ENCODE measurements at places on chromosomes 2 and 18.
A peak's percentile ranks its signal among the peaks of the same experiment; 100 is the strongest.

GRCh38 chr2:3169106-3169870 is 208.3 kb downstream of the EIPR1 start:
- DNase-seq = no peak

GRCh38 chr18:6222271-6222670 is 192.4 kb downstream of the L3MBTL4 start:
- no peak for DNase-seq

DNA sequence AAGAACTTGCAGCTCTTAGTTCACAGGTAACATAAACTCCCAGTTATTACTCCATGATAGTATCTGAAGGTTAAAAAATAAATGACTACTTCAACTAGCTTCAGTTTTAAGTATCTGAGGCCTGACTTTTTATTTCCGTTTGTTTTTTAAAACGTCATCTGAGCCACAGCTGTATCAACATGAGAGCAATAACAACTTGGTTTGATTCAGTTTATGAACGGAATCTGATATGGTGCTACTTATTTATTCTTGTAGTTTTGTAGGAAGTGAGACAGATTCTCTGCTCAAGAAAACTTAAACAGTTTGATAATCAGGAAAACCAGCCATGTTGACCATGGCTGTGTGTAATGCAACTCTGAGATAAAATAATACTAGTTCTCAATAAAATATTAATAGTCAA is 34.9 kb downstream of the NAB1 start:
- DNase-seq = no peak

DNA sequence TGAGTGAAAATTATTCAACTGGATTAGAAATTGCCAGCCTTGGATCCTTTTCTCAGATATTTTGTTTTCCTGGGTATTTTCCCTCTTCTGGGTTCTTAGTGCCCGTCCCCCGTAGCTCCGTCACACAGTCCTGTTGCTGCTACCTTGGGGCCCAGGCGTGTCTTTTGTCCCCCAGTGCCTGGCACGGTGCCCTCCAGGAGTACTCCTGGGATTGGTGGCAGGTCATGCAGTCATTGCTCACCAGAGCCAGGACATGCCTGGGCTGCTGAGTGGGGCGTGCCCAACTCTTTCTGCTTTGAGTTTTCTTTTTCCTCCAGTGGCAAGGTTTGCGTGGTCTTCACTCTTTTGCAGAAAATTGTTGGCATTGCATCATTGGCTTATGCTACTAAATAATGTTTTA is 275.2 kb downstream of the AGAP1 start:
- DNase-seq = no peak

- no peak for DNase-seq
These were observed 30.2 kb downstream of the DIS3L2 start for GRCh38 chr2:231991664-231992063.

- no peak for DNase-seq
These were observed 19.6 kb downstream of the CHN1 start for GRCh38 chr2:174985614-174986013.

GRCh38 chr18:13447621-13448334 is 229.2 kb downstream of the LDLRAD4 start:
- peak; percentile 70 for DNase-seq

- DNase-seq = no peak
These were observed 55.9 kb upstream of the MAP3K20 start for GRCh38 chr2:173019755-173020154.

DNA sequence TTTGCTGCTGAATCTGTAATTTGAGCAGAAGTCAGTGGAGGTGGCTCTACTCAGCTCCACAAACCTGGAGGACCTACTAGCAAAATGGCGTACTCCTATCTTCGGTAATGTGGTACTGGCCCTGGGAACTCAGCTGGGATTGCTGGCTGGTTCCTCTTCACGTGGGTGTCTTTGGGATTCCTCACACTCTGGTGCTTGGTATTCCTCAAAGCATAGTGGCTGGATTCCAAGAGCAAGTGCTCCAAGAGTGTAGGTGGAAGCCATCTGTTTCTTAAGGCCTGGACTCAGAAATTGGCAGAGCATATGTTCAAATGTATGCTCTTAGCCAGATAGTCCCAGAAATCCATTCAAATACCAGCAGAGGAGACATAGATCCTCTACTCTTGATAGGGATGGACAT is 281.9 kb upstream of the CDH7 start:
- DNase-seq = no peak

All from NCI-H345 (cell line).